ELR (cell line): ENCODE measurements at places on chromosomes 7 and 10.

DNA sequence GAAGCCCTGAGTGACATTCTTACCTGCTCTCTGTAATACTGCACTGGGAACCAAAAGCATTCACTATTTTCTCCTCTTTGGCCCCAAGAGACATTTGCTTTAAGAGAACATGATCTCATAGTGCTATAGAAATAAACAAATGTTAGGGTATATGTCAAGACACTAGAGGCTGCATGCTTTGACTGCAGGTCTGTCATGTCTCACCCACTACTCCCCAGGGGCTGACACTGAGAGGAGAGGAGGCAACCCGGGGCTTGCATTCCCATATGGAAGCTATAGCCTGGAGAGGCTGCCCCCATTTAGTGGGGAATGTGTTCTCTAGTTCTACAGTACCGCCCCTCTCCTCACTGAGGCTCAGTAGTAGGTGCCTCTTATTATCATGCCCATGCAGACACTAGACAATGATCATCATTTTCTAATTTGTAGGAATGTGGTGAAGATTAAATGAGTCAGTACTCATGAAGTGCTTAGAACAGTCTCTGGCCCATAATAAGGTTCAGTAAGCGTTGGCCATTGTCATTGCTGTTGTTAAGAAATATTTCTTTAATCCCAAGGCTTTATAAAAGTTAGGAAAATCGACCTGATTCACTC lies 4.9 kb upstream of the SLF2 start:
- DNase-seq = no peak

- peak; percentile 72 for DNase-seq
These were observed 304.6 kb downstream of the PRPF18 start for GRCh38 chr10:13891128-13892000.

DNA sequence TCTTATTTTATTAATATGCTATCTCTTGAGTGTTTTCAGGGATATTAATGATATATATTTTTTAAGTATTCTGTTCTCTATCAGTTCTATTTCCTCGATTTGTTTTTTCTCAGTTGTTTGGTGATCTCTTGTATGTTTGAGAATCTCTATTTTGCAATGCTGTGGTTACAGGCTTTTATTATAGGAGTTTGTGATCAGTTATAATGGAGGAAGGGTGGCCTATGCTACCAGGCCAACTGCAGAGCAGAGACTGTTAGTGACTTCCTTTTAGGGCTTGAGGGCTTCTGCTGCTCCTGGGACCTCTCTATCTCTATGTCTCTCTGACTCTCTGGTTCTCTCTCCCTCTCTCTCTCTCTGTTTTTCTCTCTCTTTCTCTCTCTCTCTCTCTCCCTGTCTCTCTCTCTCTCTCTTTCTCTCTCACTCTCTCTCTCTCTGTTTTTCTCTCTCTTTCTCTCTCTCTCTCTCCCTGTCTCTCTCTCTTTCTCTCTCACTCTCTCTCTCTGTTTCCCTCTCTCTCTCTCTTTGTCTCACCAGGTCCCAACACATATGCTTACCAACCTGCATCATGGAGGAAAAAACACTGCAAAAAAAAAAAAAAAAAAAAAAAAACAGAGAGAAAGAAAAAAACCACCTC lies 69.4 kb upstream of the CAV2 start:
- DNase-seq = no peak

- peak; percentile 22 for DNase-seq
These were observed 1.9 kb upstream of the SGMS1 start for GRCh38 chr10:50625649-50626132.

GRCh38 chr10:112246-112645 lies 23.0 kb upstream of the ZMYND11 start:
- DNase-seq = peak; percentile 36

DNA sequence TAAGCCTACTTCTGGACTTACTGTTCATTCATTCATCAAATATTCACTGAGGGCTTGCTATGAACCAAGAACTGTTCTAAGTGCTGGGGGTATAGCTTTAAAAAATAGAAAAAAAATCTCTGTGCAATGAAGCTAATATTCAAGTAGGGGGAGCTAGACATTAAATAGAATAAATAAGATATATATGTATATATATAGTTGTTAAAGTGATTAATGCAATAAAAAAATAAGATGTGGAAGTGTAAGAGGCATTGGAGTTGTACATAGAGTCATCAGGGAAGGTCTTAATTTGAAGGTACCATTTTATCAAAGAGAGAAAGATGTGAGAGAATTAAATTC lies 181.2 kb upstream of the AGR3 start:
- peak; percentile 60 for DNase-seq

GRCh38 chr7:35505066-35505465 lies 189.9 kb downstream of the HERPUD2 start:
- DNase-seq = no peak

- no peak for DNase-seq
These were observed 16.6 kb upstream of the AQP1 start for GRCh38 chr7:30894866-30895605.

- DNase-seq = no peak
These were observed 38.1 kb upstream of the CPN1 start for GRCh38 chr10:100119726-100120125.

DNA sequence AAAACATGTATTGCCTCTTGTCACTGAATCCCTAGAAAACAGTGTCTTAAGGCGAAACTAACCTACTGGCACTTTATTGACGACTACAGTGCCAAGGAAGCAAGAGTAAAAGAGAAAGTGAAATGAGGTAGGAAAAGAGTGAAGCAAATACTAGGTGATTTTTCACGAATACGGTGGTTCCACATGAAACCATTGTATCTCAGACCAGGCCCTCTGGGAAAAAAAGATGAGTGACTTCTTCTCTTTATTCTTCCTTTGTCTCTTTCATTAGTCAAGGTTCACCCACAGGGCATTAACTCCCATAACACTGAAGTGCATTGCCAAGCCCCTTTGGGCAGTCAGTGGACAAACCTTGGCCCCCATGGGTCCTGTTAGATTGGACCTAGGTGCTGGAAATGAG lies 16.2 kb upstream of the MACC1 start:
- no peak for DNase-seq

DNA sequence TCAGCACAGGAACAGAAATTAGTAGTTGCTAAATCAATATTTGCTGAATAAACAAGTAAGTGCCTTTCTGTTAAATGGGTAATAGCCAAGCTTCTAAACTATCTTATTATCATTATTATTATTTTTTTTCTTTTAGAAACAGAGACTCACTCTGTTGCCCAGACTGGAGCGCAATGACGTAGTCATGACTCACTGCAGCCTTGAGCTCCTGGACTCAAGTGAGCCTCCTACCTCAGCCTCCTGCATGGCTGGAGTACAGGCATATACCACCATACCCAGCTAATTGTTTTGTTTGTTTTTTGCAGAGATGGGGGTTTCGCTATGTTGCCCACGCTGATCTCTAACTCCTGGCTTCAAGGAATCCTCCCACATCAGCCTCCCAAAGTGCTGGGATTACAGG lies 12.3 kb upstream of the ELN start:
- DNase-seq = peak; percentile 61

DNA sequence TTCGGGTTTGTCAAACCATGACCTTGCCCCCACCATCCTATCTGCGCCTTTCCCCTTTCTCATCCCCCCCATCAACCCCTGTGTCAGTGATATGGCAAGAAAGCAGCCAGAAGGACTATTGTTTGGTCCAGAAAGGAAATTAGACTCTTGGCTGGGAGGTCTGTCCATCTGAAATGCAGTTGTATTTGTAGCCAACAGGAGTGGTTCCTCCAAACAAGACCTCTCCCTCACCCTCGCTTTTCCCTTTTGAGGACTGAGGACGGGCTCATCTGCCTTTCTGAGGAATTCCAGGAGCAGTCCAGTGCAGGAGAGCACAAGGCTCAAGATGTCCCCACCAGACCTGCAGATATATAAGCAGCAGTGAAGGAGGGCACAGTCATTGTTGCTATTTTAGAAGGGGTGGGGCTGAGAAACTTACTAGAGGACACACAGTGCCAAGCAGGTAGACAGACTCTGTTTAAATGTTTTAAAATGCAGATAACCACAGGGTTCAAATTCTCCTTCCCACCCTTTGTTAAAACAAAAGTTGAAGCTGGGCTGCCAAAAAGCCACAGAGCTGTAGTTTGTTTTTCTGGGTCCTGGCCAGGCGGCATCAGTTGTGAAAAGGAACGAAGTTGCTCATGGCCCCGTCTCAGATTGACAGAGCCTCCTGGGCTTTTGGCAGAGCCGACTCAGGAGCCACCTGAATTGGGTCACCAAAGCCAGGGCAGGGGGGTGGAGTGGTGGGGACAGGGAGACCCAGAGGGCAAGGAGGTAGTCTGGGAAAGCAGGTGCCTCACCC lies 37.3 kb downstream of the CYP17A1 start:
- no peak for DNase-seq

- DNase-seq = peak; percentile 40
These were observed 178.0 kb downstream of the JAZF1 start for GRCh38 chr7:28002638-28003037.

DNA sequence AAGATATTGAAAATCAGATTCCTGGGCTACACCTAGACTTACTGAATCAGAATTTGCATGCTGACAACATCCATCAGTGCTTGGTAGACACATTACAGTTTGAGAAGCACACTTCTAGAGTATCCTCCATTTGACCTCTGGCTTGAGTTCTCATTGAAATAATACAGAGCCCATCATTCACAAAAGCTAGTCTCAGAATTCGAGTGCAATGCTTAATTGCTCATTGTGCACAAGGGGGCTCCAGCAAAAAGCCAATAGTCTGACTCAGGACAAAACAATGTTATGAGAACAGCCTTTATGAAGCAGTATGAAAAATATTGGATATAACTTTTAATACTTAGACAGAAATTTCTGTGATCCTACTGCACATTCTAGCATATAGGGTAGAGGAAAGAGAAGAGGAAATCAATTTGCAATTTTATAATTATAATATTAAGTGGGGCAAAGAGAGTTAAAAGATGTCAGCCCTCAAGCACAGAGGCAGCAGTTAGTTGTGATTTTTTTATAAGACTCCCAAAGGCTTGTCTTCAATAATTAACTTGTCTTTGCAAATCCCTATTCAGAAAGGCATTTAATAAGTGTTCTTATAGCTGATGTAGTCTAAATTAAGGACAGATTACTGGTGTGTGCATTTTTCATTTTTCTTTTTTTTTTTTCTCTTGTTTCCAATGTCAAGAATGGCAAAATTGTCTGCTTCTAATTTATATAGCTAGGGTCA lies 105.8 kb upstream of the ANK3 start:
- DNase-seq = peak; percentile 40

DNA sequence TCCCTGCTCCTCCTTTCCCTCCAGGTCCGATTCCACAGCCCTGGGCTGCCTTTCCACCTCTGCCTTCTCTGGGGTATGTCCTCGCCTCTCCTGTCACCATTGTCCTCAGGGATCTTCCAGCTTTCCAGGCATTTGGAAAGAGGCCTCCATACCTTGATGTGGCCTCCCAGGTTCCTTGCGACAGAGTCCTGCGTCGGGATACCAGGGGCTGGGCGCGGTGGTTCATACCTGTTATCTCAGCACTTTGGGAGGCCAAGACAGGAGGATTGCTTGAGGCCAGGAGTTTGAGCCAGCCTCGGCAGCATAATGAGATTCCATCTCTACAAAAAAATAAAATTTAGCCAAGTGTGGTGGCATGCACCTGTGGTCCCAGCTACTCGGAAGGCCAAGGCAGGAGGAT lies 171.1 kb downstream of the CUX1 start:
- no peak for DNase-seq

DNA sequence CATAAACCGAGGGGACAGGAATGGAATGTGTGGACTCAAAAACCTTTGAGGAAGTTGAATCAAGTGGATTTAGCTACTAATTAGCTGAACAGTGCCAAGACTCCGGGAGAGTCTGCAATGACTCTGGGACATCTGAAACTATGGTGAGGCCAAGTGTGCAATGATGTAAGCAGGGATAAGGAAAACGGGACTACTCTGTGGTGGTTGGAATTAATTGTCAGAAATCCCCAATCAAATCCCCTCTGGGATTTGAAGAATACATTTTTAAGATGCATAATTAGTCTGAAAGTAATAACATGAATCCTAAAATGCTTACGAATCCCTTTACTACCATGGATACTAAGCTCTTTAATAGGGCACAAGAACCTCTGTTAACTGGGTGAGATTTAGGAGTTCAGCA lies 602.8 kb downstream of the NRG3 start:
- DNase-seq = no peak

- peak; percentile 33 for DNase-seq
These were observed 8.4 kb upstream of the TRDMT1 start for GRCh38 chr10:17209881-17210280.

GRCh38 chr10:6337382-6337781 lies 134.7 kb downstream of the PFKFB3 start:
- DNase-seq = peak; percentile 26

- no peak for DNase-seq
These were observed 21.4 kb upstream of the GNAT3 start for GRCh38 chr7:80533287-80533686.

- no peak for DNase-seq
These were observed 529.5 kb upstream of the SEMA3D start for GRCh38 chr7:85716353-85716752.

DNA sequence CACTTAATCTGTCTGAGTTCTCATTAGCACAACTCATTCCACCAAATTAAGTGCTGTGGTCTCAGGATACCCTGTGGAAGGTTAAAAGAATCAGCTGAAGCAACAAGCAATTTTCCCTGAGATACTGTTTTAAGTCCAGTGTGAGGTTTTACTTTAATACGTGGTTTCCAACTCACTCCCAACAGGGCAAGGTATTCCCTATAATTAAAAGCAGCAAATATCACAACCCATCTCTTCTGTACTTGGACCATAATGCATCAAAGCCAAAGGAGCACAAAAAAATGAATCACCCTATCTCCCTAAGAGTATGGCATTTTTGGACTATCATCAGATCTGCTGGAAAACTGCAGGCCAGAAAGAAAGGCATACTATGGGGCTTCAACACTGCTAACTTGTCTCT lies 4.9 kb downstream of the CADPS2 start:
- no peak for DNase-seq

DNA sequence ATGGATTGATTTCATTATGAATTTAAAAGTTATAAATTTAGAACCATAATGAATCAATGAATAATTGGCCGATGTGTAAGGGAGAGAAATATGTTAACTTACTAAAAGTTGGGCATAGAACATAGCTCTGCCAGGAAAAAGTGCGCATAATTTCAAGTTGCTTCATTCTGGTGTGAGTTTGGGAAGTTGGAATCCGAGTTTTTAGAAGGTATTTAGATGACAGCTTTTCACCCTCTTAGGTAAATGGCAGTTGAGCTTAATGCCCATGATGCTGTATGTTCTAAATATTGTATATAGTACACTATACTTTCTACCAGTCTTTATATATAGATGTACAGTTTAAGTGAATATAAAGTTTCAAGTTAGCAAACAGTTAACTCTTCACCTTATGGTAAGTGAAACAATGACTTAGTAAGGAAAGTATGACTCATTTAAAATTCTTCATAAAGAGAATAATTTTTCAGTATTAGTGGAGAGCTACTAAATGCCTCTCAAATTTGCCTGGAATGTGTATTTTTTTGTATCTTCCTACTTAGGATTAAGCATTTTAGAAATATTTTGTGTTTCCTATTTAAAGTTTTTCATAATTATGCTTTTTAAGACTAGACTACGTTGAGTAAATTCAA lies 1.6 kb downstream of the C1GALT1 start:
- DNase-seq = peak; percentile 56

- no peak for DNase-seq
These were observed 149.3 kb upstream of the FAM3C start for GRCh38 chr7:121545418-121545817.
